ENCODE measurements at places on chromosomes 16 and 17. TPM values are rescaled to one million over a fixed set of nuclear protein-coding genes. Genes with fewer than 3 reads are reported as not detected.

SLC4A1 gene
- total RNA-seq = 30.1 TPM

ELMO3 gene
- 4.0 TPM for total RNA-seq

DNA sequence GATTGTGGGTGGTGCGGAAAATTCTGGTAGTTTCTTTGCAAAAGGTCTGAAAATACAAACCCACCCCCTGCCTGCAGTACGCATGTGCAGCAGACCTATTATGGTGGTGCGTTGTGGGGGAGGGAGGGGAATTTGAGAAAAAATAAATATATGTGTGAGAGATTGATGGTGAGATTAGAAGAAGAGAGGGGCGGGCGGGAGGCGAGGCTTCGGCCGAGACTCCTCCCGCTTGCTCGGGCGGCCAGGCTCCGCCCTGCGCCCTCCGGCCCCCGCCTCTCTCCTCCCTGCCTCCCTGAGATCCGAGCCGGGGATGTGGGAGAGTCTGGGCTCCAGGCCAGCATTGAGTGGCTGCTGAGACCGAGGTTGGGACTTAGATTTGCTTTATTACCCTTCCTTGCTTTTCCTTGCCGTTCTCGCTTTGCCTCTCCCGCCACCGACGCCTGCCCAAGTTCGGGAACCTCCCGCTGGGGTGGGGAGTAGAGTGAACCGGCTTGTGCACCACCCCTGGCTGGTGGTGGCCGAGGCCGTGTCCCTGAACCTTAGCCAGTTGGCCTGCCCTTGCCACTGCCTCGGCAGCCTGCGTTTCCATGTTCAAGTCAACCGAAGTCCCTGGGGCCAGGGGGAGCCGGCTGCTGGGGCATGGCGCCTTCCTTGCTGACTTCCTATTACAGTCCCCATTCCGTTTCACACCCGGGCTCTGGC lies 956 bp upstream of the CHD3 start:
- peak; percentile 99 for DNase-seq

DNA sequence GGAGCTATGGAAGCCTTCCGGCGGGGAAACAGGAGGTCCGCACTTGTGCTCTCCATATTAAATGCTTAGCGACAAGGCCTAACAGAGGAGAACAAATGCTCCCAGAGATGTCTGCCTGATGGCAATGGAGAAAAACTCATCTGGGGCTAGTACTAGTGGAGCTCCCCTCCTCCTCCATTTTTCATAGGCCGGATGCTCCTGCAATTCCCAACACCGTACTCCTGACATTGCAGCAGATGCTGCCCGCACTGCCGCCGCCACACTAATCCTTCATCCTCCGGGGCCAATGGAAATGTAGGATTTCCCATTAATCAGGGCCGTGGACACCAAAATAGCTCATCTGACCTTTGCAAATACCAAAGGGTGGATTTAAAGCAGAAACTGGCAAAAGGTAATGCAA lies 27.5 kb downstream of the TOM1L2 start:
- no peak for DNase-seq

DNA sequence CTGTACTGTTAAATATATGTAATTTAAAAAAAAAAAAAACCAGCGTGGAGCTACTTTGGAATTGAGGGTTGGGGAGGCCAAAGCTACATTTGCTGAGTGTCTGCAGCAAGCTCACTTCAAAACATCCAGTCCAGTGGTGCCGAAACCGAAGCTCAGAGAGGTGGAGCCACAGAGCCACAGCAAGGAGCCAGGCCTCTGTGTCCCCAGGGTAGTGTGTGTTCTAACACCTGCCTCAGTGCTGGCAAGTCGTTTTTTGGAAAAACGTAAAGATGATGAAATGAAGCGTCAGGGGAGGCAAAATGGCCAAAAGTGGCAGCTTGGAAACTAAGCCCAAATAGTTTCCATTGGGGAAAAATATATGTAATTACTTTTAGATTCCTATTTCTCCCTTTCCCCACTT lies 36.1 kb upstream of the MRC2 start:
- no peak for DNase-seq

DNA sequence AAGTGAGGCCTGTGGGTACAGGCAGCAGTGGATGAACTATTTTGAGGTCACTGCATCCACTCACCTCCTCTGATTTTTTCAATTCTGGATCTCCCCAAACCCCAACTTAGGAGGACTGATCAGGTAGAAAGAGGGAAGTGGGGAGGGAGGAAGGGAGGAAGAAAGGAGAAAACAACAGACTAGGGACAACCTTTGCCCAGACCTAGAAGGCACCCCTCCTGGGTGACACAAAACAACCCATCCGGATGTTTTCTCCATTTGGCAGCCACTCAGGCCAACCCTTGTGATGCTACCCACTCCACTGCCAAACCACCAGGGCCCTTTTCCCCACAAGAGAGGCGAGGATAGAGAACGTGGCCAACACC lies 2.7 kb downstream of the ORMDL3 start:
- DNase-seq = no peak
